Astrocyte of the spinal cord (primary cell): ENCODE measurements at places on chromosomes 6 and 20.

DNA sequence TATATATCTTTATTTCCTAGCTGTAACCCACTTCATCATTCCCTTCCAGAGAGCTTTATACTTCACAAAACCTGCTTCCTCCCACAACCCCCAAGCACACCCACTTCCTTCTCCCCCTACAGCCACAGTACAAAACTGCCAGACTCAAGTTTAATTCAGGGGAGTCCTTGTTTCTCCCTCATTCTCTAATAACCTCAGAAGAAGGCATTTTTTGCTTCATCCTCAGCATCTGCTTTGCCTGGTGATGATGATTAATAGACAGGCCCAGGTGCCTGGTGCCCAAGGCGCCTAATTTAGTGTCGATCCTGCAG is 414.3 kb downstream of the KIF16B start:
- DNase-seq, result no peak

- peak; percentile 14 for DNase-seq
These were observed 14.8 kb upstream of the CD164 start for GRCh38 chr6:109397020-109397419.

DNA sequence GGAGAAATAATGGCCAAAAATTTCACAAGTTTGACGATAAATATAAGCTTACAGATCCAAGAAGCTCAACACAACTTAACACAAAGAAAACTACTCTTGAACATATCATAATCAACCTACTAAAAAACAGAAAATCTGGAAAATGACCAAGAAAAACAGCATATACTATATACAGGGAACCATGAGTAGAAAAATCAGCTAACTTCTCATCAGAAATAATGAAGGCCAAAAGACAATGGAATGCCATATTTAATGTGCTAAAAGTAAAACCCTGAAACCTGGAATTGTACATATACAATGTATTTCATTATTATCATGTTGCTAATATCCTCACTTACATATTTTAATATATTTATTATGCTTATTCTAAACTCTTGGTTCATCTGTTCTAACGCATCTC is 25.3 kb downstream of the MAPK13 start:
- DNase-seq, result no peak

GRCh38 chr6:158408552-158409130 is 96.4 kb downstream of the TULP4 start:
- peak; percentile 87 for DNase-seq

GRCh38 chr6:115270953-115271352 is 789.7 kb downstream of the FRK start:
- DNase-seq, result no peak

- no peak for DNase-seq
These were observed 45.1 kb downstream of the RIOK1 start for GRCh38 chr6:7434672-7435071.

DNA sequence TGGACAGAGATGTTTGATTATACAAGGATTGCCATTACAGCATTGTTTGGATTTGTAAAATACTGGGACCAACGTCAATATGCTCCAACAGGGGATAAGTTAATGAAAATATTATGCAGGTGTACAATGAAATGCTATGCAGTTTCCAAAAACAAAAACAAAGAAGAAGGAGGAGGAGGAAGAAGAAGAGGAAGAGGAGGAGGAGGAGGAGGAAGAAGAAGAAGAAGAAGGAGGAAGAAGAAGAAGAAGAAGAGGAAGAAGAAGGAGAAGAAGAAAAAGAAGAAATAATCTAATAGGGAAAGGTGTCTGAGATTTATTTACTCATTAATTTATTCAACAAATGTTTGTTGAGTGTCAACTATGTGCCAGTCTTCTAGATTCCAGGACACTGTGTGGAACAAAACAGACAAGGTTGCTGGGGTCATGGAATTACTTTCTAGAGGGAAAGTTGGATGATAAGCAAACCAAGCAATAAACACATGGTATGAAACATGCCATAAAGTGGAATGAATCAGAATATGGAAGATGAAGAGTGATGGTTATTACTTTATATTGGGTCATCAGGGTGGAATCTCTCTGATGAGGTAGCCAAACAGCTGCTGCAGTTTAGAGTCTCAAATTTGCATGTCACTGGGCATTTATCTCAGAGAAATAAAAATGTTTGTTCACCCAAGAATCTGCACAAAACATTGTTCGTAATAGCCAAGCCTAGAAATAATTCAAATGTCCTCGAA is 6.3 kb upstream of the TRIM27 start:
- DNase-seq, result no peak

DNA sequence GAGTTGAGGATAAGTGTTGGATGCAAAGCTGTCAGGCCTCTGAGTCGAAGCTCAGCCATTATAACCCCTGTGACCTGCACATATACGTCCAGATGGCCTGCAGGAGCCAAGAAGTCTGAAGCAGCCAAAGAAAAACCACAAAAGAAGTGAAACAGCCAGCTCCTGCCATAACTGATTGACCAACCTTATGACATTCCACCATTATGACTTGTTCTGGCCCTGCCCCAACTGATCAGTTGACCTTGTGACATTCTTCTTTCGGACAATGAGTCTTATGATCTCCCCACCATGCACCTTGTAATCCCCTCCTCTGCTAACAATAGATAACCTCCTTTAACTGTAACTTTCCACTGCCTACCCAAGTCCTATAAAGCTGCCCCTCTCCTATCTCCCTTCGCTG is 133.7 kb upstream of the AGPAT4 start:
- DNase-seq, result peak; percentile 60

DNA sequence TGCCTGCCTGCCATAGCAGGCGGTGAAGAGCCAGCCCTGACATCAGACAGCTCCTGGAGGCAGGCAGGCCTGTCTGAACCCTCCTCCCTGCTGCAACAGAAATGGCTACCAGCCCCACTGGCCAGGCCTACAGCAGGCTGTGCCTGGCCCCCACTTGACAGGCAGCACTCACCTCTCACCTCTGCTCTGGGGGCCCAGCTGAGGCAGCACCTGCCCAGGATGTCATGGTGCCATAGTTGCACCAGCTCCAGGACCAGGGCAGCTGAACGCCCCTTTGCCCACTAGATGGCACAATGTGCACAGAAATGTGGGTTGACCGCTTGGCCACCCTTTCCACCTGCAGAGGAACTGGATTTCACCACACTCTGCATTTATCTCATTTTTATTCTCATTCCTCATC is 30.6 kb downstream of the MRPL14 start:
- DNase-seq, result peak; percentile 55

GRCh38 chr6:138239774-138240173 is 21.5 kb upstream of the PBOV1 start:
- no peak for DNase-seq

GRCh38 chr6:139442188-139442671 is 67.8 kb upstream of the CITED2 start:
- DNase-seq, result no peak

DNA sequence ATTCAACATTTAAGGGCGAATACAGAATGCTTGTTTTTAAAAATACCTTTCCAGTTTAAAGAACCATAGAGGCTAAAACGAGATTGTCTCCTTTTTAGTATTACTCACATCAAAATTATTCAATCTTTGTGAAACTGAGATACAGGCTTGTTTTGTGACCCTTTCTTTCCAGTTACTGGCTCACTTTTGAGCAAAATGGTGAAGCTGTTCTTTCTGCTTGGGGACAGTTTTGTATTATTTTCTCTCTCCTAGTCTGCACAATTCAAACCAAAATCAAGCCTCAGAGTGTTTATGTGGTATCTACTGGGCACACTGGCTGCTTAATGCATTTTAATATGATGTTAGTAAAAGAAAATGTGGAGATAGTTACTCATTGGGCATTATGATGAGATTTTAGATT is 36.5 kb downstream of the HIVEP1 start:
- DNase-seq, result no peak

DNA sequence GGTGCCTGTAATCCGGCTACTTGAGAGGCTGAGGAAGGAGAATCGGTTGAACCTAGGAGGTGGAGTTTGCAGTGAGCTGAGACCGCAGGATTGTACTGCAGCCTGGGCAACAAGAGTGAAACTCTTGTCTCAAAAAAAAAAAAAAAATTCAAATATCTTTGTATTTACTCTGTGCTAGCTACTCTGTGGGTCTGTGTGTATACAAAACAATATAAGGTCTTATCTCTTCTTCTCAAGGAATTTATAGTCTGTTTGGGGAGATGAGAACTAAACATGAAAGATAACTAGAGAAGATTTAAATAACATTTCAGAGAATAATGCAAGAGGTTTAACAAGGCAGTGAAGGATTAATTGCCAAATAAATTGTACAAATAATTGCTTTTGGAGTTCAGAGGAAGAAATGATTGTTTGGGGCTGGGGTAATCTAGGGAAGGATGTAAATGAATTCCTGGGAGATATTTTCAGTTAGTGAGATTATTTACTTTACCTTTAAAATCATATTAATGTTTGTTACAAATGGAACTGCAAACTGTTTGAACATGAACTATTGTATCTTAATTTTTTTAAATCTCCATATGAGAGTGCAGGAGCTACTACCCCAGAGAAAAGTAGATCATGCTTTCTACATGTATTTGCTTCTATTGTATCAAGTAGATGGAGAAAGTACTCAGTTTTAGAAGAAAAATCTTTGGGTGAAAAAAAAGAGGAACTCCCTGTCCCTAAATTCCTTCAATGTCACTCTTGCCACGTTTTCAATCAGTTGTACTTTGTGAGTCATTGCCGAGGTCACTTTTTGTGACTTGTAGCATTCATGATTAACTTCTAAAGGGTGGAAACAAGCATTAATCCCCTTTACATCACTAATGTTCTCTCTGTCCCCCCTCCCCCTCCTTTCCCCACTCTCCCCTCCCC is 39.0 kb downstream of the NCOA3 start:
- no peak for DNase-seq

DNA sequence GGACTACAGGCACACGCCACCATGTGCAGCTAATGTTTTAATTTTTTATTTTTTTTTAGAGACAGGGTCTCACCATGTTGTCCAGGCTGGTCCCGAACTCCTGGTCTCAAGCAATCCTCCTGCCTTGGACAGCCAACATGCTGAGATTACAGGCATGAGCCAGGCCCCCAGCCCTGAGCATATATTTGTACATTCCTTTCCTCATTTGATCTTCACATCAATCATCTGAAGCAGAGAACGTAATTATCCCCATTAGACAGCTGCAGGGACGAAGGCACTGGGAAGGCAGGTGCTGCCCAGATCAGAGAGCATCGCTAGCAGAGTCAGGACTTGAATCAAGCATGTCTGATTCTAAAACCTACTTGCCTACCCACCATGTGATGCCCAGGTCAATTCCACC is 41.0 kb upstream of the SIRPA start:
- no peak for DNase-seq

GRCh38 chr20:46400828-46401477 is 5.5 kb downstream of the ELMO2 start:
- DNase-seq, result peak; percentile 12

- no peak for DNase-seq
These were observed 16.5 kb downstream of the RIPOR2 start for GRCh38 chr6:24919056-24919892.

- DNase-seq, result no peak
These were observed 29.0 kb downstream of the CD83 start for GRCh38 chr6:14146506-14147096.

DNA sequence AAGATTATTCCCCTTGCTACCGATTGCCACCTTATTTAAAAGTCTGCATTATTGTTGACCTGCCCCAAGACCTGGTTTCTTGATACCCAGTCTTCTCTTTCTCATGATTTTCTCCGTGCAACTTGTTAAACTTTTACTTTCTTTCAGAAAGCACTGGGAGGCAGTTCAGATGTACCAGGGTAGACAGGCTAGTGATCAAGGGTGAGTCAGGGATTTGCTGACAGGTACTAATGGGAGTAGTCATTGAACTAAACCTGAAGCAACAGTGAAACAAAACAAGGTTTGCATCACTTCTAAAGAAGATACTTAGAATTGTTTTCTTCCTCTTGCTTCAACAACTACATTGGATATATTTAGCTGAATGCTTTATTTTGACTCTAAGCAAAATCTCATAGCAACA is 124.4 kb downstream of the KCNQ5 start:
- peak; percentile 29 for DNase-seq

- no peak for DNase-seq
These were observed 144.4 kb upstream of the GJE1 start for GRCh38 chr6:141988327-141988726.

GRCh38 chr6:118808793-118809638 is 84.9 kb upstream of the ASF1A start:
- no peak for DNase-seq

GRCh38 chr6:47766445-47766844 is 15.4 kb upstream of the OPN5 start:
- DNase-seq, result no peak

GRCh38 chr20:19901226-19901625 is 115.9 kb upstream of the NAA20 start:
- DNase-seq, result no peak

DNA sequence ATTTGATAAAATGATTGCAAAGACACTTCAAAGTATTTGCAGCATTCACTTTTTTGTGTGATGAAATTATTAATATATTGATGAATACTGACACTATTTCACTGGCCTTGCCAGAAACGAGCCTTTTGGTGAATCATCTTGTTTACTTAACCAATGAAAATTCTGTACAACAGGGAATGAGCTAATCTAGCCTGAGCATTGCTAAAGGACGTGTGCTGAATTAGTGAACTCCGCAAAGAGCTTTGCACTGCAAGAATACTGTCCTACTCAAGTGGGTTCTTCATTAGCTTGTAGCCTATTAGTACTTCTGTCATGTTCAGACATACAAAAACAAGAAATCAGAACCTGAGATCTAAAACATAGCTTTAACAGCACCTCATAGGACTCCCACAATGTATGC is 172.0 kb upstream of the NRSN1 start:
- DNase-seq, result no peak

DNA sequence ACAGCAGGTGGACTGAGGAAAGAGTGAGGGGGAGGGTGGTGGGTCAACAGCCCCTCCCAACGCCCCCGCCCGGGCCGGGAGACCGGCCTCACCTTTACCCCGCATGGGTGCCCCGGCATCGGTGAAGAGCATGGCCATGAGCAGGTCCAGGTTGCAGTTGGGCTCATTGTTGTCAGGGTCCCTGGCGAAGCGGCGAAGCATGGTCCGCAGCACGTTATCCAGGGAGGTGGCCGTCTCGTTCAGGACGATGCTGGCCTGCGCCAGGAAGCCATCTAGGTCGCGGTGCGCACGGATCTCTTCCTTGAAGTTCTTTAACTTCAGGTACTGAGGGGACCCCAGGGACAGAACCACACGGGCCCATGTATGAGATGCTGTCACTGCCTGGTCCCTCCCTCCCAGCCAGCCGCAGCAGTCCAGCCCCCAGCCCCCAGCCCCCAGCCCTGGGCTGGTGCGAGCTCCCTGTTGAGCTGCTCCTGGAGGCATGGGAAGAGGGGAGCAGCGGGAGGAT is 4.9 kb downstream of the SLC4A11 start:
- no peak for DNase-seq

DNA sequence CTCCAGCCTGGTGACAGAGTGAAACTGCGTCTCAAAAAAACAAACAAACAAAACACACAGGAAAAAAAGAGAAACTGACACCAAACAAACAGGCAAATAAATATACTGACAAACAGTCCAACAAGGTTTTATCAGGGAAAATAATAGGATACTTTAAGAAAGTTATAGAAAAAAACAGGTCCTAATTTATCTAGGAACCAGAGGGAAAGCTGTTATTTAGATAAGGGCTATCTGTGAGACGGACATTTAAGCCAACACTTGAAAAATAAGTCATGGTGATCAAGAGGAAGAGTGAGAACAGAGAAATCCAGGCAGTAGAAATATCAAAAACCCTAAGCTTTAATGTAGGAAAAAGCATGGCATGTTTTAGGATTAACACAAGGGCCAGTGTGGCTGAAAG is 68.9 kb downstream of the FAM217A start:
- no peak for DNase-seq
